ENCODE measurements at places on chromosomes 4 and X. TPM values are rescaled to one million over a fixed set of nuclear protein-coding genes. Genes with fewer than 3 reads are reported as not detected.

PAGE4 gene
- not detected for total RNA-seq

RPS6KA6 gene
- total RNA-seq, result 0.51 TPM

MAGEA4 gene
- total RNA-seq, result not detected

NPY5R gene
- not detected for total RNA-seq

CXXC4 gene
- not detected for total RNA-seq

MAGEB17 gene
- not detected for total RNA-seq

RAB41 gene
- total RNA-seq, result not detected

PDZD4 gene
- 0.07 TPM for total RNA-seq

SLC9A7 gene
- 44.5 TPM for total RNA-seq

CBLL2 gene
- total RNA-seq, result not detected

PRDM5 gene
- total RNA-seq, result not detected

GLRA3 gene
- 0.12 TPM for total RNA-seq

CT45A3 gene
- total RNA-seq, result not detected

PDZD11 gene
- total RNA-seq, result 18.5 TPM

SUPT20HL2 gene
- not detected for total RNA-seq

TGIF2LX gene
- not detected for total RNA-seq

CLDN2 gene
- total RNA-seq, result not detected

UBE2A gene
- total RNA-seq, result 73.5 TPM

RIBC1 gene
- 0.86 TPM for total RNA-seq
